ENCODE measurements at places on chromosomes 11 and 22.

DNA sequence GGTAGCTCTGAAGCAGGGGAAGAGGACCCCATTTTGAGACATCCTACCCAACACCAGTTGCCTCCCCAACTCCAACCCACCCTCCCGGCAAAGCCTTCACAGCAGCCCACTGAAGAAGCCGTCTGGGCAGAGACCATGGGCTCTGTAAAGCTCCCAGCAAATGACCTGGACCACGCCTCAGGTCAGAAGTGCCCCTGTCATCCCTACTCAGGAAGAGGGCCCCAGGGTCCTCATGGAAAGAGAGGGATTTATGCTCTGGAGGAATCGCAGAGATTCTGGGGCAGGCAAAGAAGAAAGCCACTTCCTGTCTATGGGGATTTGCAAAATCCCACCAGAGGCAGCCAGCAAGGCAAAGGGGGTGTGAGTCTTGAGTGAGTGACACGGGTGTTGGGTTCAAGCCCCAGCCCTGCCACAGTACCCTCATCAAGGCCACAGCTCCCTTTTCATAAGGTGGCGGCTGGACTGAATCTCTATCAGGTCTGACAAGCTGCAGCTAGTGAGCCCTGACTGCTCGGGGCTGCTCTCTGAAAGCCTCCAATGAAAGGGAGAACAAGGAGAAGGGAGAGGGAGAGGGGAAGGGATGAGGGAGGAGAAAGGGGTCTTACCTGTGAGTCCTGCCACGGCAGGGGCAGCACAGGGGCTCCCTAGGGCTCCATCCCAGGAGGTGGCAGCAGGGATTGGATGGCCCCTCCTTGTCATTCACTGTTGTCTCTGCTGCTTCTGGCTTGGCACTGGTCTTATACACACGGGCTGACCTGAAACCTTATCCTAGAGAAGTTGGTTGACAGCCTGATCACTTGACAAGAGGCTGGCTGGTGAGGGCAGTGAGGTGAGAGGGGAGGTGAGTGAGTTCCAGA, at the start of gene UCP3:
Gene UCP3 (minus strand): TSS at position 713 of the 857 bp plus-strand sequence. CDS start 2,043 bp downstream, outside the sequence.
- DNase-seq, result no peak

DNA sequence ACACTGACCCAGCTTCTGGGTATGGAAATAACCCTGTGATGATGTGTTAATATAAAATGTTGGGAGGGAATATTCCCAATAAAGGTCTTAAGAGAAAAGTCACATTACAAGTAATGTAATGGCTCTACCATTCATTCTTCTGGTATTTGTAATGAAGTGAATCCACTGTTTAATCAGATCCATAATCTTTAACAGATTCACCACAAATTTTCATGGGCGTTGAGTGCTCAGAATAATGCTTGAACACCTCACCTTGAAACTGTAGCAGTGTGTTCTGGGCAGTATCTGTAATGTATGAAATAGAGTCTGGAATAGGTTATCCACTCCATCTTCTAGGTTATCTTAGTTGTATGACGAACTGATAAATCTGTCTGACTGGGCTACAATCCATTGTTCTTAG, 26.6 kb upstream of the CRTAM start:
- no peak for DNase-seq

DNA sequence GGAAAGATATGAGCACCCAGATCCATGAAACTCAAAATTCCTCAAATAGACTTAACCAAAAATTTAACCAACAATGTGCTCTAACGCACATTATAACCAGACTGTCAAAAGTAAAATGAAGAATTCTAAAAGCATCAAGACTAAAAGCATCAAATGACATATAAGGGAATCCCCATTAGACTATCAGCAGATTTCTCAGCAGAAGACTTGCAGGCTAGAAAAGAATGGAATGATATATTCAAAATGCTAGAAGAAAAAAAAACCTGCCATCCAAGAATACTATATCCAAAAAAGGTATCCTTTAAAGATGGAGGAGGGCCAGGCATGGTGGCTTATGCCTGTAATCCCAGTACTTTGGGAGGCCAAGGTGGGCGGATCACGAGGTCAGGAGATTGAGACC, 117.5 kb upstream of the UBASH3B start:
- DNase-seq, result no peak

GRCh38 chr11:130426223-130426836, 2.1 kb downstream of the ADAMTS8 start:
- no peak for DNase-seq

GRCh38 chr22:46079093-46079860, 71.0 kb upstream of the PPARA start:
- DNase-seq, result no peak

DNA sequence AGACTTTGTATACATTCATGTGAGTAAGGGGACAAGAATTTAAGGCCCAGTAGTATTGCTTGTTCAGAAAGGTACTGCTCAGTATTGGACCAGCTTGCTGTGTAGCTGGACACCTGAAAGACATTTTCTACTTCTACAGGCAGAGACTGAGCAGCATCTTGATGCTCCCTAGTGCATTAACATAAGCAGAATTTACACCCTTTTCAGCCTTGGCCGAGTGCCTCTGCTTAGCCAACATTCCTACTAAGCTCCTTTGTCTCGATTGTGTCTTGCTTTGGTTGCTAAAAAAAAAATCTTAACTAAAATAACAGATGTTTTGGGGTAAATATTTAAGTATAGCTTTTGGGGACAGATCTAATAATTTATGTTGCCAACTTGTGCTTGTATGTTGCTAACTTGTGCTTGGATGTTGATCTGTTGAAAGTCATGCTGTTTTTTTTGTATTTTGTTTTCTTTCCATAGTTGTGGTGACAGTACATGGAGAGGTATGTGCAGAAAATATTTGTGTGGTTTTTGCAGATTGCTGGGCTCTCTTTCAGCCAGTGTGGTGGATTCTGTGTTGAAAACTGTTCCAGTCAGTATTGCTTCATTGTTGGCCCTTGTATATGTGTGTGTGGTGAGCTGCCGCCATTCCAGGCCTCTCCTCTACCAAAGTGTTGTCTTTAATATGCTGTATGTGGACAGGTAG, 3.7 kb downstream of the PTS start:
- DNase-seq, result no peak

DNA sequence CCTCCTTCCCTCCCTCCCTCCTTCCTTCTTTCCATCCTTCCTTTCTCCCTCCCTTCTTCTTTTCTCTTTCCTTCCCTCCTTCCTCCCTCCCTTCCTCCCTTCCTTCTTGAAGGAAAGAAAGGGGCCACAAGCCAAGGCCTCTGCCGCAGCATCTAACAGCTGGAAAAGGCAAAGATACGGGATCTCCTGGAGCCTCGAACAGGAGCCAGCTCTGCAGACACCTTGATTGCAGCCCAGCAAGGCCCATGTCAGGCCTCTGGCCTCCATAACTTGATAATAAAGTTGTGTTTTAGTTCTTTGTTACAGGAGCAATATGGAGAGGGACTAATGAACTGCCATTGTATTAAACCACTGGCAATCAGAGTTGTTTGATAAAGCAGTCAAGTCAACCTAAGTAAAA, 348.9 kb upstream of the B3GAT1 start:
- DNase-seq, result no peak

GRCh38 chr11:16110886-16111285, 245.5 kb downstream of the SOX6 start:
- no peak for DNase-seq

- DNase-seq, result no peak
Measured at GRCh38 chr11:69437001-69437875, 44.2 kb upstream of the LINC01488 start.

DNA sequence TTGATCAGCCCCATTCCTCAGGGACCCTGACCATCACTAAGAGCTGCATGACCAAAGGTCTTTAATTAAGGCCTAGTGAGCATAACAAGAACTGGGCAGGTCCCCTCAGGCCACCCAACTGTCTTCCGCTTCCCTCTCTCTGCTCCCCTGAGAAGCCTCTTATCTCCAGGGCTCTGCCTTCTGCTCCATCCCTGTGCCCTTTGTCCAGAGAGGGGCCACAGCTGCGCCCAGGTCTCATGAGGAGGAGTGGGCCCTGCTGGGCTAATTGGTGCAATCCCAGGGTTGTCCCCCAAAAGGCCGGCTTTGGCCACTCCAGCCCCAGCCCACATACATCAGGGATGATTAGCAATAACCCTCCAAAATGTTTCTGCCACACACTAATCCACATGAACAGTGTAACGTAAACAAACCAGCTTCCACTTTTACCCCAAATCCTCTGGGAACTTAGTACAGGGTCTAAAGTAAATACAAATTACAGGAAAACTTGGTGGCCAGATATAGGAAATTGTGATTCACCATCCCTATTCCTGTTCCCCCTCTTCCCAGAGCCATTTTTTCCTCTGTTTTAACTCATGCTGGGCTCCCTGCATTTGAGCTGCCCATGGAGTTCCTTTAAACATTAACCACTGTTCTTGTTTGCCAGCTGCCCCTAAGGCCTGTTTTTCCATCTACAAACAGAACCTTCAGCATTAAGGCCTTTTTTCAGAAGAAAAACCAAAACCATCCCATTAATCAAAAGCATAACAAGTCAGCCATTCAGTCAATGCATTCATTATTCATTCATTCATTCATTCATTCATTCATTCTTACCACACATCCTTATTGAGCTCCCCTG, 34.6 kb upstream of the CAVIN3 start:
- no peak for DNase-seq

- no peak for DNase-seq
Measured at GRCh38 chr11:28464252-28464867, 356.2 kb downstream of the METTL15 start.

DNA sequence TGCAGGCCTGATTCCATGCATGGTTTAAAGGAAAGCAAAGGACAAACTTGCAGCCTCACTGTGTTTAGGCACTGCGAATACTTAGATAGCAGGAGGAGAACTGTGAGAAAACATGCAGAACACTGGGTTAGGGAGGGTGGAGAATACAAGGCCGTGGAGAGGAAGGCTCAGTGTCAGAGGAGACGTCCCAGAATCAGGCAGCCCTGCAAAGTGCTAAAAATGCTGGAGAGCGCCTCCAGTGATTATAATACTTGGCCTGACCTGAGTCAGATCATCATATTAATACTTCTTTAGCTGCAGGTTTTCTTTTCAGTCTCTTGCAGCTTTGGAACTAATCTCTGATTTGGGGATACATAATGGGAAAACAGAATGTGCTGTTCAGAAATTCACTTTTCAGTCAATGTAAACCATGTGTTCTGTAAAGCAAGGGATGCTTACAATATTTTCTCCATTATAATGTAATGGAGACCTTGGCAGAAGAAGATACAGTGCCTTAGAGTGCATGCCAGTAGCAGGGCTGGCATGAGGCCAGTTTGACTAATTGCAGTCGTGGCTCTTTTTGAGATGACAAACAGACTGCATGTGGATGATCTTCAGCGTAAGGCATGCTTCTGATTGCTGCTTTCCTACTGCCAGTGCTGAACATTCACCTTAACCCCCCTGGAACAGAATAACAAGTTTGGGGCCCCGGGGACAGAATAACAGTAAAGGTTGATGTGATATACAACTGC, 16.8 kb downstream of the EXT2 start:
- DNase-seq, result no peak

GRCh38 chr11:128595775-128596174, 8.4 kb upstream of the ETS1 start:
- no peak for DNase-seq

- no peak for DNase-seq
Measured at GRCh38 chr11:93504110-93505095, 38.8 kb downstream of the SMCO4 start.

GRCh38 chr11:123217897-123218296, 22.8 kb upstream of the CLMP start:
- DNase-seq, result no peak

GRCh38 chr11:34358258-34358727, 483 bp upstream of the ABTB2 start:
- no peak for DNase-seq

DNA sequence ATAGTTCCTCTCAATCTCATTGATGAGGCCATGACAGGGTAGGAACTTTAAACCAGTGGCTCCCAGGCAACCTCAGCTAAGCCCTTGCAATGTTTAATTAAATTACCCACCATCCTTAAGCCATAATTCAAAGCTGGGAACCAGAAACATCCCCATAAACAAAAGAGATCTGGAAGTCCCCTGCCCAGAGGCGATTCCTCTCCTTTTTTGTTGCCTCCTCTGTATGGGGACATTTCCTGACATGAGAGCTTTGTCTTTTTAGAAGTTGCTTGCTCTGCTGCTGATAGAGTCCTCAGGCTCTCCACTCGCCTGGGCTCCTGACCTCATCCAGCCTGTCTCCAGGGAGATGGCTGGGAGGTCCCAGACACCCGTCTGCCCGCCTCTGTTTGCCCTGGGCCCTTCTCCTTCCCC, 3.2 kb downstream of the DTX4 start:
- no peak for DNase-seq

- DNase-seq, result no peak
Measured at GRCh38 chr22:24954114-24954463, 1.6 kb downstream of the KIAA1671 start.

- DNase-seq, result no peak
Measured at GRCh38 chr11:107623183-107623582, 32.2 kb downstream of the ELMOD1 start.

DNA sequence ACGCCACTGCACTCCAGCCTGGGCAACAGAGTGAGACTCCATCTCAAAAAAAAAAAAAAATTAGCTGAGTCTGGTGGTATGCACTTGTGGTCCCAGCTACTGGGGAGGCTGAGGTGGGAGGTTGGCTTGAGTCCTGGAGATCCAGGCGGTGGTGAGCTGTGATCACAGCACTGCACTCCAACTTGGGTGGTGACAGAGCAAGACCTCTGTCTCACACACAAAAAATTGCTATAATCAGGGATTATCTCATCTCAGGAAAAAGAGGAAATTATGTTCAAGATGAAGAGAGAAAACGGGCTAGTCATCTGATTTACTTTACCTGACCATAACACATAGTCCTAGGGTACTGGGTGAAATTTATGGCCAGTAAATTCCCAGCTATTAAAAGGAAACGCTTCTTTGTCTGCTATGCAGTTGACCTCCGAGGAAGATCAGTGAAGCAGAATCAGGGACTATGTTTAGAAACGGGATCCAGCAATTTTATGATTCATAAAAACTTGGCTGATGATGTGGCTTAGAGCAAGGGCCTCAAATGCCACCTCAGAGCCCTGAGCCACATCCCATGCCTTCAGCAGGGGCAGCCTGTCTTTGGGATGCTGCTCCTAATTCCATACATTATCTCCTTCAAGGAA, 386.2 kb downstream of the NTM start:
- no peak for DNase-seq

DNA sequence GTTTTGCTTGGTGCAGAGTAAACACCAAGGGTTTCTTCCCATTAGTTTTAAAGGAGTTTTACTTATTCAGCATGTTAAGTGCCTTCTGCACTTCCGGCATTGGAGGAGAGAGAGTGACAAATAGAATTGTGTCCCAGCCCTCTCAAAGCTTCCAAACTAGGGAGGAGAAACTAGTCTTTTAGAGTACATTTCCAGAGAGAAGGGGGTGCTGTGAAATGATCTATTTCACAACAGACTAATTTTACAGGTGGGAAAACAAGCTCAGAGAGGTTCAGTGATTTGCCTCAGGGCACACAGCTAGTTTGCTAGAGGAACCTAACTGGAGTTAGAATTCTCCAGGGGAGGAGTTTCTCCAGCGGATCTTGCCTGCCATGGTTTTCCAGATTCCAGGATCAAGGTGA, 12.6 kb downstream of the MPST start:
- DNase-seq, result no peak

DNA sequence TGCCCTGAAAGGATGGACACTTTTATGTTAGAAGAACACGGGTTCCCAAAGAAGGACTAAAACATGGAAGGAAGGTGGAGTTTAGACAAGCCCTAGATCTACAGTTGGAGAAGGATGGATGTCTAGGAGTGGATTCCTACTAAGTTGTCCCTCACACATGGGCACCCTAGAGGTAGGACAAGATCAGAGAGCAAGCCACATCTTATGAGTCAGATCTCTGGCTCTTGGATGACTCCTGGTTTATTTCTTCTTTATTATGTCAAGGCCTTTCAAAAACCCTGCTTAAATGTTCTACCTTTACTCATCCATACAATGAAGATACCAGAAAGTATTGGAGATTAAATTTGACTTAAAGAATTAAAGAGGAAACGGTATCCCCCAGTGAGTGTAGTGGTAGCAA, 34.4 kb downstream of the PRCP start:
- DNase-seq, result no peak
